Left renal cortex interstitium (tissue), 4 donors: ENCODE measurements at places on chromosomes 3 and 15.

DNA sequence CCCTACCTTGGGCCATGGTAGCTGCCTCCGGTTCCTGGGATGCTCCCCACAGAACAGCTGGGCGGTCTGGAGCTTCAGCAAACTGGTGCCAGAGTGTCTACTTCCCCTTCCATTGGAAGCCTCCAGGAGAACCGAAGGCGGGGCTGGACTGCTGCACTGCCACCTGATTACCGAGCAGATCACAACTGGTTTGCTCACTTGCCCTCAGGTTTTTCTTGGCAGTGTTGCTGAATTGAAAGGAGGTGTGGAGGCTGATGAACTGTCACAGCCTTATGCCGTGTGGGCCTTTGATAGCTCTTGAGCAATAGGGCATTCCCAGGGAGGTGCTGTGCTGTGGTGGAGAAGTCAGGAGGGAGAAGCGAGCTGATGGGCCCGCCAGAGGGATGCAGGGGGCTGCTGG, at the start of gene TGM5:
Gene TGM5 (minus strand): TSS at position 95 of the 400 bp plus-strand sequence. CDS start 79 bp downstream, at position 16.
- DNase-seq: no peak

GRCh38 chr15:61195116-61196002, 33.7 kb downstream of the RORA start:
- no peak for DNase-seq

GRCh38 chr3:197456261-197457091, 99.3 kb downstream of the BDH1 start:
- DNase-seq: peak; percentile 39

GRCh38 chr15:34889476-34889875, 80.1 kb downstream of the AQR start:
- no peak for DNase-seq

DNA sequence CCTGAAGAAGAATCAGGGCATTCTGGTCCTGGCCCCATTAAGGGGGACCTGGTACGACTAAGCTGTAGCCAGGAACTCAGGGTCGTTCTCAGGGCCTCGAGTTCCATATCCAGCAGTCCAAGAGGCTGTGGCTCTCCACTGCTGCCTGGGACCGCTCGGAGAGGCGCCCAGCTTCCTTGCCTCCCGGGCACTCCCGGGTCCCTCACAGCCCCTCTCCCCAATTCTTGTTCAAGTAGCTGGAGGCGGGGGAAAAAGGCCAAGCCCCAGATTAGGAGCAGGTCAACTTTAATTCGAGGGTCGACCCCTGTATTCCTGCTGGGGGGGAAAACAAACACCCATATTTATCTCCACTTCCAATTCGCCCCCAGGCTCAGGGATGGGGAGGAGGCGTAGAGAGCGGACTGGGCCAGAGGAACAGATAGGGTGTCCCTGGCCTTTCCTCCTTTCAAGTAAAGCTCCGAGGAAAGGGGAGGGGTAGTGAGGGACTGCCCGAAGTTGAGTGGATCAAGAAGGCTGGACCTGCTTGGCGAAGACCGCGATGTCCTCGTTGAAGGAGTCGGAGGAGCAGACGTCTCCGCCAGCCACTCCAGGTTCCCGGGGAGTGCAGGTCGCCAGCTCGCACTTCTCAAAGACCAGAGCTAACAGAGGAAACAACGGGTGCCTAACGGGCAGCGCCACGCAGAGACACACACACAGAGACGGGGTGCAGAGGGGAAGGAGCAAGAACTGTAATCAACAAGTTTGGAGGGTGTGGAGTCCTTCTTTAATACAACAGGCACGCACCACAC, 4.4 kb downstream of the MEIS2 start:
- no peak for DNase-seq

DNA sequence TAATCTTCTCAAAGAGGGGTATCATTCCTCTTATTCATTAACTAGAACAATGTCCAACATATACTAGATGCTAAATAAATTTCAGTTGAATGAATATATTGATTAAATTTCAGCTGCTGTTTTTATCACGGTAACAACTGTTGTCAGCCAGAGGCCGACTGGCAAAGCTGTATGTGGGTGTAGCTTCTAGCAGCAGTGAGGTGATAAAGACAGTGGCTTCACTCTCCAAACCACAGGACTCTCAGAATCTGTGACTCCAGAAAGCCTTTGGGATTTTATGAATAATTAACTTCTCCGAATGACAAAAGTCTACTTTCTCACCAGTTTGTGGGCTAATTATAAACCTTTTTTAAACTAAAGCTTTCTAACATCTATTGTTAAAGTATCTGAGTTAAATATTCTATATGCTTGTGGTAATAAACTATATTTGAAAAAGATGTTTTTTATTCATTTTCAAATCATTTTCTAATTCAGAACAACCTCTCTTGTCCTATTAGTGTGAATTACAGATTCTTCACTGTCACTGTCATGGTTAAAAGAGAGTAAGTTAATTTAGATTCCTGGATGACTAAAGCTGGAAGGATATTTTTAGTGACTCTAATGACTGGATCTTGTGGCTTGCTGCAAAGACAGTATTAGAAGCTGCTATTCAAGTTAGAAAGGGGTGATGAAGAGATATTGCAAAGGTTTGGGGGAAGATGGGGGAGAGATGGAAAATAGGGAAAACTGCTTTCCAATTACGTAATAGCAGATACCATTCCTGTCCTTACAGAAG, 796.4 kb upstream of the ARPP21 start:
- DNase-seq: no peak

- DNase-seq: no peak
Observed at GRCh38 chr3:158717576-158717975, 14.7 kb downstream of the RARRES1 start.

- no peak for DNase-seq
Observed at GRCh38 chr3:38085311-38085942, 46.4 kb downstream of the DLEC1 start.

- DNase-seq: no peak
Observed at GRCh38 chr3:67683522-67683921, 29.1 kb upstream of the SUCLG2 start.

DNA sequence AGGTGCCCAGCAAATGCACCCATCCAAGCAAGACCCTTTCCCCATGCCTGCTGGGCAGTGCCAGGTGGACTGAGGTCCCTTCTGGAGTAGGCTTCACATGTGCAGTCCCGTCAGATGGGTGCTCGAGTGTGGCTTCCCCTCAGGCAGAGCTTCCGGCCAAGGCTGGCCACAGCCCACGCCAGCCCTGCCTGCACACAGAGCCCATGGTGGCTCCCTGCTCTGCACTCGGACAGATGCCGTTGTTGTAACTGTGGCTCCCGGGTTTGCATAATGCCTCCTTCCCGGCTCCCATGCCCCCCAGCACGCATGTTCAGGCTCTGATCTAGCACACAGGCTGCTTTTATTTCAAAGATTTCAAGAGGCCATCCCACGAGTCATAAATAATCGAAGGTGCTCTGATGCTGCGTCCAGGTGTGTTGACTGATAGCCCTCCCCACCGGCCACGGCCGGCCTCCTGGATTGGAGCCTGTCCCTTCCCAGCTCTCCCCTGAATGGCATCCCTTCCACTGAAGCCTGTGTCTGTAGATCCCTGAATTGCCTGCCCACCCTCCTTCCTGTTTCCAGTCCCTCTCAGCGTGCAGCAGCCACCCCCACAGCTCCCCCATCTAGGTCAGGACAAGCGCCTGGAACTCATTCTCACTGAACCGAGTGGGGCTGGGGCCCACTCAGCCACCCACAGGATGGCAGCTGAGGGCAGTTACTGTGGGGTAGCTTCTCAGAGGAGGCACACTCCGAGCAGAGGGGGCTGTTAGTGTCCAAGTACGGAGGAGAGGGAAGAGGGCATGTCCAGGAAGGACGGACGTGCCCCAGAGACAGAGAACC, 100.0 kb upstream of the LINGO1 start:
- no peak for DNase-seq

DNA sequence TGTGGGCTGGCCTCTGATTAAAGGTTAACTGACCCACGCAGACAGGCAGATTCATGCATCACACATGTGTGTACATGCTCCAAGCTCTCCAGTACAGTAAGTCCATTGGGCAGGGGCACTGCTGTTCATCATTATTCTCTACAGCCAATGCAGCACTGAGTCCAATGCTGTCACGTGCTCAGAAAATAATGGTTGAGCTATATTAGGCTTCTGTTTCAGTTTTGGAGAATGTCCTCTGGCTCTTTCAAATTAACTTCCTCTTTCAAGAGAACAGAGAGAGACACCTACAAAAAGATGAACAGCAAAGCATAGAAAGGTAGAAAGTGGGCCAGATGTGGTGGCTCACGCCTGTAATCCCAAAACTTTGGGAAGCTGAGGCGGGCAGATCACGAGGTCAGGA, 202.6 kb downstream of the MEX3B start:
- no peak for DNase-seq

- DNase-seq: no peak
Observed at GRCh38 chr3:108200578-108200977, 21.6 kb downstream of the IFT57 start.

GRCh38 chr15:90033448-90033847, 32.3 kb downstream of the ZNF710 start:
- no peak for DNase-seq

- DNase-seq: no peak
Observed at GRCh38 chr3:152071924-152072323, 196.8 kb upstream of the MBNL1 start.

DNA sequence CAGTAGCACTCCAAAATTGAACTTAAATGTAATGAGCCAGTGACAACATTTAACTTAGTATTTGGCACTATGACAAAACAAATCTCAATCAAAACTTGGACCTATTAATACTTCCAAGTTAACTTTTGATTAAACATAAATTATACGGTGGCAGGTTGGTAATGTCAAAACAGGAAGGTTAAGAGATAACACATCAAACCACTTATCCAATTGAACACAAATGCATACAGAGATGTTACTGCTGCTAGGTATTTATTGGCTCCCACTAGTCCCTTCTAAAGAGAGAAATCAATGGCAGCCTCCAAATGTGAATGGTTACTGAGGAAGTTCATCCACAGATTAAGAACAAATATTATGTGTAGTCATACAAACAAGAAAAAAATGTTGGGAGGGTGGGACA, 1.8 kb downstream of the GSK3B start:
- DNase-seq: no peak

DNA sequence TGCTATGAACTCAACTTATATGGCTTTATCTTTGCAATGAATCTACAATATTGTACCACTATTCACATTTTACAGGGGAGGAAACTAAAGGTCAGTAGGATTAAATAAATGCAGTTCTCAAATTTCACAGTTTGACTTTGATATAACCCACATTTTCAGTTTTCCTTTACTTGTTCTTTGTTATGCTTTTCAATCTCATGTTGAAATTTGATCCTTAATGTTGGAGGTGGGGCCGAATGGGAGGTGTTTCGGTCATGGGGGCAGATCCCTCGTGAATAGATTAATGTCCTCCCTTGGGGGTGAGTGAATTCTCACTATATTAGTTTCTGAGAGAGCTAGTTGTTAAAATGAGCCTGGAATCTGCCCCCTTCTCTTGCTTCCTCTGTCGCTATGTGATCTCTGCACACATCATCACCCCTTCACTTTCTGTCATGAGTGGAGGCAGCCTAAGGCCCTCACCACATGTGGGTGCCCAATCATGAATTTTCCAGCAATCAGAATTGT, 44.7 kb downstream of the CD200 start:
- DNase-seq: no peak

DNA sequence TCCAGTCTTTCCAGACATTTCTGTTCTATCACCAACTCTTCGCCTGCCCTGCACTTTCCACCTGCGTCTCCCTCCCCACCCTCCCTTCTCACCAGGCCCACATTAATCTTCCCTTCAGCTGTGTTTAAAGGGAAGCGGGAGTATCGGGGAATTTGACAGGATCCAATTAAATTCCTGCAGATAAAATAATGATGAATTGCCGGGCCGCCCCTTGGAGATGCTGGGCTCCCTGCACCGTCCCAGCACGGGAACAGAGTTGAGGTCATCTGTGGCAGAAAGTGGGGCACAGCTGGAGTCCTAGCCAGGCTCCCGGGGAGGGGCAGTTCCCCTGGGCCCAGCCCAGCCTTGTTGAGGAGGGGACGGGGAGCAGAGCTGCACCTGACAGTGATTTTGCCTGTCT, 30.3 kb downstream of the PLXNA1 start:
- DNase-seq: no peak

GRCh38 chr15:95470997-95471689, 859.4 kb upstream of the NR2F2 start:
- no peak for DNase-seq

DNA sequence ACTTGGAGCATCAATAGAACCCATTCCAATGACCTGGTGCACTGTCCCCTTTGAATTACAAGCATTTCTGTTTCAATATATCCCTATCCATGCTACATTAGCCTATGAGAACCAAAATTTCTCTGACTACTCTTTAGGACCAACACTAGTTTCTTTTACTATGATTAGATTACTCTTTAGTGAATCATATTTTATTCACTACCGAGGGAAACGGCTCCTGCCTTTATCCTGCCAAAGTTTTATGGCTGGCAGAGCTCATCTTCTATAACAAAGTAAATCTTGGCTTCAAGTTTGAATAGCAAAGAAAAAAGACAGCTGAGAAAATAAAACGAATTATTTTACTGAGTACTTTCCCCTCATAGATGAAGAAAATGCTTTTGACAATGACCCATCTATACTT, 120.9 kb downstream of the SLC9A9 start:
- no peak for DNase-seq

DNA sequence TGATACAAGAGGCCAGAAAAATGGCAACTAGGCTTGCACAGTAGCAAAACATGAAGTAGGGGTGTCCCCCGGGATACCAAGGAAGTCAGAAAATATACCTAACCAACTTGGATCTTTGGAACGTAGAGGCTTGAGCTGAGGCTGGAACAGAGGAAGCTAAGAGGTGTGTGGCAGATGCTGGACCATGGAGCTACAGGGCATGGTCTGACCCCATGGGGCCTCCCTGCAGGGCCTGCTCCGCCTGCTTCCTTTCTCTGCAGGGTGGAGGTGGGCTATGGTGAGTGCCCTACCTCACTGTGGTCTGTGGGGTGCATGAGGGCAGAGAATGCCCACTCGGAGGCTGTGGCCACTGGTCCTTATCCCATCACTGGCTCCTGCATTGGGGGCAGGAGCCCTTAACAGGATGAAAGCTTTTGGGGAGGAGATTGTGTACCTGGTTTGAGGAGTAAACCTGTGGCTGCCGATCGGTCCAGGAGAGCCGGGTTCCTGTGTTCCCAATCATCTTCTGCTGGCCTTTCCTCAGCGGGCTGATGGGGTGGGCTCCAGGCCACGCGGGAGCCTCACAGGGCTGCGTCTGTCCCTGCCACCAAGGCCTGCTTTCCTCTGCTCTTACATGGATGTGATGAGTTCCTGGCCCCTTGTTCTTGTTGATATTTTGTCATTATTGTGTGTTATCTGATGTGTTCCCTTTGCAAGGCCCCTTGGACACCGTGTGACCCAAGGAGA, 96.8 kb downstream of the OCA2 start:
- DNase-seq: no peak

DNA sequence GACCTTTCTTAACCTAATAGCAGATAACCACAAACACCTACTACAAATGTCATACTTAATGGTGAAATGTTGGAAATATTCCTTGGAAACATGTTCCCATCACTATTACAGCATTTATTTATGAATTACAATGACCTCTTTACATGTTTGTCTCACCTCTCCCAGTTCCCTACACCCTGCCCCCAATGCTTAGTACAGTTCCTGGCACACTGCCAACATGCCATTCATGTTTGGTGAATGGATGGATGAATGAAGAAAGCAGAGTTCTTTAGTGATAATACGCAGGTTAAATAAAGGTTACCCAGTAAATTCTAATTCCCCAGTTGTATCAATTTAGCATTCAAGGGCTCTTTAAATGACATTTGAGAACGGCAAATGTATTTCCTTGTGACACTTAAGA, 259.9 kb upstream of the ATP11B start:
- DNase-seq: no peak
